ENCODE measurements at places on chromosomes 6 and 20. TPM values are rescaled to one million over a fixed set of nuclear protein-coding genes. Genes with fewer than 3 reads are reported as not detected.
A peak's percentile ranks its signal among the peaks of the same experiment; 100 is the strongest.

The ECI2 gene
- 150 TPM for total RNA-seq

- no peak for DNase-seq
Measured at GRCh38 chr6:36559011-36559793, 11.9 kb upstream of the STK38 start.

- DNase-seq: no peak
Measured at GRCh38 chr20:61328911-61329558, 77.0 kb downstream of the CDH4 start.

DNA sequence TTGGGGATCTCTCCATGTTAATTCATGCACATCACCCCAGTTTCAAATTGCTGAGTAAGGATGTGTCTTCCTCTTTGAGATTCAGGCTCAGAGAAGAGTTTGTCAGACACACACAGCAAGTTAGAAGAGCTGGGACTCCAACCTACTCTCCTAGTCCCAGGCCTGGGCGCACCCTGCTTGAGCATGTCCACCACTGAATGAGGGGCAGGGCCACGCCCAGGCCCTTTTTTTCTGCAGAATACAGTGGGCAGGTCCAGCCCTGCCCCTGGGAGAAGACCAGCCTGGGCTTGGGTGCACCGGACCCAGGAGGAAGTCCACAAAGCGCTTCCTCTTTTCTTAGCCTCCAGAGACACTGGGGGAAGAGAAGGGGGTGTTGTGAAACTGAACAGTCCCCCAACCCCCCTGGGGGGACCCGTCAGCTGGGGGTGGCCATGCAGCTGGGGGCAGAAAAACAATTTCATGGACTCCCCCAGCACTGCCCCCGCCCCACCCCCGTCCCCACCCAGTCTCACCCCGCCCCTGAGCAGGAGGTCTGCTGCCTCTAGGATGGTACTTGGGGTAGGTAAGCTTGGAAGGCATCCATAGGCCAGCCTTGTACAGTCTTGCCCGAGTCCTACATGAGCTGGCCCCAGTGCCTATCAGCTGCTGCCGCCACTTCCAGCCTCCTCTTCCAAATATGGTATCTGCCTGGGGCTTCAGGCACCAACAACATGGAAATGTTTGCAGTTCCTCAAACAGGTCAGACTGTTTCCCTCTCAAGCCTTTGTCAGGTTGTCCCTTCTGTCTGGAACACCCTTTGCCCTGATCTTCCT is 11.7 kb upstream of the HCK start:
- peak; percentile 89 for DNase-seq
